ENCODE measurements at places on chromosomes 1 and 21.

DNA sequence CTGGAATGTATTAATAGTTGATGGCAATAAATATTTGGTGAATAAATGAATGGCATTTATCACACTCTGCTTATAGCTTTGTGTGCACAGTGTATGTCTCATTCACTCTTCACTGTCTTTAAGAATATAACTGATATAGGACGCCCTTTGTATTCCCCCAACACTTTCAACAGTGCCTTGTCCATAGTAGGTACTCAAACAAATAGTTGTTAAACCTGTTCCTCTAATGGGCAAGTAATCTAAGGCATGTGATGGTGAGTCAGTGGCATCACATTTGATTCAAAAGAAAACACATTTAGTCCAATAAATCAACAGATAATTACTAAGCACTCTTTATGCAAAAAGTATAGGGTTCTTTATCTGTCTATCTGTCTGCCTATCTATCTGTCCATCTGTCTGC is 11.2 kb upstream of the RXRG start:
- no peak for DNase-seq

DNA sequence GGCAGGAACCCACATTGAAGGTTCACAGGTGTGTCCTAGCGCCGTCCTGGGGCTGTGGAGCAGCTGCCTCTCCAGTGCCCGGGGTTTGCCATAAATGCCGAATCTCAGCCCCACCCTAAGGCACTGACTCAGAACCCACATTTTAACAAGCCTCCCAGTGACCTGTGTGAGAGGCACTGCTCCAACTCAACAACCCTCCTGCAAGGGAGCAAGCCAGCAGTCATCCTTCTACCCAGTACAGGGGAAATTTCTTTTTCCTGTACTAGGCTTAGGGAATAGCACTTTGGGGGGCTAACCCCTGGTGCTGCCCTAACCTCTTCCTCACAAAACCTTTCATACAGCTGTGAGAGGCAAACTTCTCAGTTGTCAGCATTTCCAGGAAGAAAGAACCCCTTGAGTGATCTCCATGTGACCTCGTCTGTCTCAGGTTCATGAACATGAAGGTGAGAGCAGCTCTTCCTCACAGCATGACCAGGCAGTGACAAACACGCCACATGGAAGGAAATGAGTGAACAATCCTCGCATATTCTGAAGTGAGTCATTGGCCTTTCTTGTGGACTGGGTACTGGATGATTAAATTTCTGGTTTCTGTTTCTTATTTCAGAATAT is 11.4 kb upstream of the BCAR3 start:
- DNase-seq = no peak

GRCh38 chr1:227885648-227886502 is 61.9 kb downstream of the WNT9A start:
- DNase-seq = no peak

- DNase-seq = peak; percentile 30
Observed at GRCh38 chr1:184973272-184974055, 844 bp downstream of the NIBAN1 start.

- no peak for DNase-seq
Observed at GRCh38 chr1:186534401-186534800, 73.5 kb upstream of the PDC start.

GRCh38 chr1:181608948-181609347 is 125.6 kb downstream of the CACNA1E start:
- no peak for DNase-seq

- no peak for DNase-seq
Observed at GRCh38 chr21:38506661-38507281, 8.5 kb upstream of the ERG start.

GRCh38 chr1:75539230-75540116 is 71.4 kb downstream of the SLC44A5 start:
- DNase-seq = no peak

DNA sequence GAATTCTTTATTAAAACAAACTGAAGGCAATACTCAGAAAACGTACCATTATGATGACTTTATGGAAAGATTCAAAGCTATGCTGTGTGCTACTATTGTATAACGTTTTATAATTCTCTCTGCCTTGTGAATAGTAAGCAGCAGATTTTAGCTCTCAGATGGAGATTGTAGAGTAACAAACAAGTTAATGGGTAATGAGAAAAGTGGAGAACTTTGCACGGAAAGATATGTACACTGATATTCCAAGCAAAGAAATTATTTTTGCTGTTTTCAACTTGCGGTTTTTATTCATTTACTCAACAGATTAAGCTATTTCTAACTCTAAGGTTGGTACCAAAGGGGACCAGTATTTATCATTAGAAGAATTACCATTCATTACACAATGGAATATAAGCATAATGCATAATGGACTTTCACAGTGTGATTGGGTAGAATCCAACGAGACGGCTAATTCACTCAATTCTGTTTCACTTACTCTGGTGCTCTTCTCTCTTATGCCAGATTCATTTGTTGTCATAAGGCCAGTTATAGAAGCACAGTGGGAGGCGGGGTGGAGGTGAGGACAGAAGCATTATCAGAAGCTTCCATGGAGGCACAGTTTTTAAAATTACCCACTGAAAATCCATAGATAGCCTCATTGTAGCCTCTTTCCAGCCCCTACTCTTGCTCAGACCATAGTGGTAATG is 38.6 kb downstream of the ATP1B1 start:
- no peak for DNase-seq

GRCh38 chr1:196609370-196609737 is 1.1 kb upstream of the KCNT2 start:
- no peak for DNase-seq

DNA sequence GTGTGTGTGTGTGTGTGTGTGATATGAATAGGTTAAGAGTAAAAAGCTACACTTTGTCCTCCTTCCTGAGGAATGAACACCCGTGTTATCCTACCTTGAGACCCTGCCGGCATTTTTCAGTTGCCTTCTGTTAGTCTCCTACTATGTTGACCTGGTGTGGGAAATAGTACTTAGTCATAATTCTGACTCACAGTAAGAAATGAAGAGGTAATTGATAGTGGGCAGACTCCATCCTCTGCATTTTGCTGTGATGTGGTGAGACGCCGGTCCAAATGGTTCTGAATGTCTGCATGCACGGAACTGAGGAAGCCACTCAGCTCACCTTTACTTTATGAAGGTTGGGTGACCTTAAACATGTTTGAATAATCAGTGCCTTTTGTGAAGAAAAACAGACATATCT is 12.6 kb downstream of the CD101 start:
- no peak for DNase-seq

GRCh38 chr1:226601456-226601855 is 52.9 kb downstream of the STUM start:
- no peak for DNase-seq

DNA sequence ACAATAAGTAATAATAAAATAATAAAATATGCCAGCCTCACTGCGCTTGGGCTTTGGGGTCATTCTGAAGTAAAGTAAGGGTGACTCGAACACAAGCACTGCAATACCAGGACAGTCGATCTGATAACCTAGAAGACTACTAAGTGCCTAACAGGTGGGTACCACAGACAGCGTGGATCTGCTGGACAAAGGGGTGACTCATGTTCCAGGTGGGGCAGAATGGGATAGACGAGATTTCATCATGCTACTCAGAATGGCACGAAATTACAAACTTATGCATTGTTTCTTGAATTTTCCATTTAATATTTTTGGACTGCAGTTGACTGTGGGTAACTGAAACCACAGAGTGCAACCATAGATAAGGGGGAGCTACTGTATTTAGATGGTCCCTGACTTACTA is 221.1 kb upstream of the GREM2 start:
- no peak for DNase-seq

GRCh38 chr1:223500560-223501425 is 107.6 kb downstream of the CCDC185 start:
- DNase-seq = no peak

DNA sequence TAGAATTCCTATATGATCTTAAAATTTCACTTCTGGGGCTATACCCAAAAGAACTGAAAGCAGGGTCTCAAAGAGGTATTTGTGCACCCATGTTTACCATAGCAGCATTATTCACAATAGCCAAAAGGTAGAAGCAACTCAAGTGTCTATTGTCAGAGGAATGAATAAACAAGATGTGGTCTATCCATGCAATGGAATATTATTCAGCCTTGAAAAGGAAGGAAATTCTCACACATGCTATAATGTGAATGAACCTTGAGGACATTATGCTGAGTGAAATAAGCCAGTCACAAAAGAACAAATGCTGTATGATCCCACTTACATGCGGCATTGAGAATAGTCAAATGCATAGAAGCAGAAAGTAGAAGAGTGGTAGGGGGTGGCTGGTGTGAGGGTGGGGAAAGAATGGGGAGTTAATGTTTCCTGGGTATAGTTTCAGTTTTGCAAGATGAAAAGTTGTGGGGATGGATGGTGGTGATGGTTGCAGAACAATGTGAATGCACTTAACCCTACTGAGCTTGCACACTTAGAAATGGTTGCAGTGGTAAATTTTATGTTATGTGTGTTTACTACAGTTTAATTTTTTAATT is 122.4 kb downstream of the TOMM20 start:
- no peak for DNase-seq

DNA sequence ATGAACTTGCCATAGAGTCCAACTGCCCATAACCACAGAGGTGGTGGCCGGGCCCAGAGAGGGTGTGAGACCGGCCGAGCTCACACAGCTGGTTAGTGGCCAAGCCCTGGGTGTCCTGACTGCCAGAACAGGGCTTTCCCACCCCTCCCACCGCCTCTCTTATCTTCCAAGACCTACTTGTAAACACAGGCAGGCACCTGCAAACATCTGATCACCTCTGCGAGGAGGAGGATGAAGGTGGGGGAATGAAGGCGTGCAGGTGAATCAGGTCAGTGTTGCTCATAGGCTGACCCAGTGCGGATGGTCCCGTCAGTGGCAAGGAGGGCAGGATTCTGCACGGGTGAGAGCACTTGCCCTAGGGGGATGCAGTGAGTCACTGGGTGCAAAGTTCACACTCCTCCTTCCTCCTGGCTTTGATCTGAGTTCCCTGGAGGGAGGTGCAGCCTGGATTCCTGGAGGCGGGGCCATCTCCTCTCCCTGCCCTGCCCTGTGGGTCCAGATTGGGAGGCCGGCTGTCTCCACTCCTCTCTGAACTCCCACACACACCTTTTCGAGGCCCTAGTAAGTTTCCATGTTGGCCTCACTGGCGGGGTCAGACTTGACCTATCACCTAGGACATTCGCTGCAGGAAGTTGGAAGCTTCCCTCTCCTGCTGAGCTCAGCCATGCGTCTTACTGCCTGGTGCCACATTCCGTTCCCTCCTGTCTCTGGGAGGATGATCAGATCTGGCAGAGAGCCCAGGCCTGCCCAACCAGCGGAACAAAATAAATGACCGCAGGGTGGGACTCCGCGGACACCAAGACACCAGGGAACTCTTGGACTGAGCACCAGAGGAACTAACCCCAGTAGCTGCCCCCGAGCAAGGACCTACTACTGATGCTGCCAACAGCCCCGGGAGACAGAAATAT is 7.3 kb downstream of the UQCRHL start:
- DNase-seq = no peak

- DNase-seq = no peak
Observed at GRCh38 chr1:109240158-109241152, 8.9 kb upstream of the CELSR2 start.

- DNase-seq = no peak
Observed at GRCh38 chr1:168613038-168613451, 36.6 kb downstream of the XCL1 start.

- no peak for DNase-seq
Observed at GRCh38 chr1:167499664-167500101, 18.6 kb downstream of the CD247 start.

GRCh38 chr1:228735871-228736586 is 750 bp downstream of the RHOU start:
- DNase-seq = no peak

DNA sequence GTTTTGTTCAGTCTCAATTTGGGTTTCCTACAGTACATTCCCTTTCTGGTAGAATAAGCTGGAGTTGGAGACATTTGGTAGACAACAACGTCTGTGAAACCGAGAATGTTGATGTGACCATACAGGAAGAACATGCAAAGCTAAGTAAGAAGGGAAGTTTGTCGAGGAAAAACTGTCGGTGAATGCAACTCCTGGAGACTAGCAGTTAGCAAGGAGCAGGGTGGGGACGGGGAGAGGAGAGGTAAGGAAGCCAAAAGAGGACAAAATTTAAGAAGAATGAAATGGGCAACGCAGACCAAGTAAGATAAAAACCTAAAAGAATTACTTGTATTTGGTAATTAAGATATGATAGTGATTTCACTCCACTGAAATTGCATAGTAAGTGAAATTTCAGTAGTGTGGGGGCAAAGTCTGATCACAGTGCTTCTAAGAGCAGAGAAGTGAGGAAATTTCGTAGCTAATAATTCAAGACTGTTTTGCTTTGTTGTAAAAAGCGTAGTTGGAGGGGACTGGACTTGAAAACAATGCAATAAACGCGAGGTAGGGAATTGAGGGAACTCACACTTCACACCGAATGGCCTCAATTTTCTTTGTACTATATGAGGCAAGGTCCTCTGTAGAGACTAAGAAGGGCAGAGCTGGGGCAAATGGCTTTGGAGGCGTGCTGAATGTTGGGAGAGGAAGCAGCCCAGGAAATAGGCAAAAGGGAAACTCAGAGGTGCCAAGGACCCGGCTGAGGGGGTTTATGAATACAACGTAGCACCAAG is 787 bp upstream of the GIPC2 start:
- DNase-seq = no peak

- DNase-seq = no peak
Observed at GRCh38 chr1:181438013-181438412, 45.3 kb upstream of the CACNA1E start.

DNA sequence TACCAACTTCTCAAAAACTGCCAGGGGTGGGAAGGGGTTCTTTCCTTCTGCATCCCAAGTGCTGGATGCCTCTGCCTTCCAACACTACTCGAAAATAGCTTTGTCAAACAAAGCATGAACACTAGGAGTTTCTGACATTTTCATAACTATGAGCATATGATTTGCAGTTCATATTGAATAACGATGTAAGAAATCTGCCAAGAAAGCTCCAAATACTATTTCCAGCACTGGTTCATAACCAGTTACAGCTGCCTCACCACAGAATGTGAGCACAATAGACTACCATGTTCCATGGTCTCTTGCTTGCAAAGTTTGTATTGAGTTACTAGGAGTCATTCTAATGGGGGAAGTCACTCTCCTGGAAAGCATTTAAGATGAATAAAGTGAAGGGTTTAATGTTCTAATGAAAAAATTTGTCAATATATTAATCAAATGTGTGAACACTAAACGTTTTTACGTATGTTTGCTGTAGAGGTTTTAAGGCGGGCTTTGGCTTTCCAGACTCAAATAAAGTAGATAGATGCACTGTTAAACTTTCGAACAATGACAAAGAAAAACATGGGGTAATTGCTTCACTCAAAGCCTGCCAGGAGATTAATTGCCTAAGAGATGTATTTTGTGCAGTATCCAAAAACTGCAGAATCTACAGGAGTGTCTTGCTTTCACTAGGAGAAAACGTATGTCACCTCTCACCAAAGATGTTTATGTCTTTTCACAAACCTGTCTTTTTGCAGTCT is 78.6 kb upstream of the UBE2U start:
- no peak for DNase-seq

Data from stimulated activated CD4-positive, alpha-beta T cell treated with anti-CD3 and anti-CD28 coated beads, Interleukin-1b, Interleukin-23, amount 100 ng/mL, for 1 hour (primary cell).